SK-MEL-5 (cell line): ENCODE measurements at places on chromosomes 12 and 14.
A peak's percentile ranks its signal among the peaks of the same experiment; 100 is the strongest.

DNA sequence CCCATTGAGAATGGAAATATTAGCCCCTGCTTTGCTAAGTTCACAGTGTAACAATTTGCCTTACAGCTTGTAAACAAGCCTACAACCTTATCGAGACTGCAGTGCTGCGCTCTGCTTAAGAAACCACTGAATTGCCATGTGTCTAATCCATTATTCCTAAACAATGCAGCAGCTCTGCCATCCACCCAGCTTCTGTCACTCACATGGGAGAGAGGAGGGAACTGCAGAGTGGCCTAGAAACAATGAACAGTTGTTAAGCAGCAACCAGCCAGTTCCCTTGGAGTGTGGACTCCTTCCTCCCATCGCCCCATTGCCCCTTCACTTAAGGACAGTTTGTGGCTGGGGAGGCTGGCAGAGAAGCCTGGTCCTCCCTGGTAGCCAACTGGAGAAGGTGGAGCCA is 42.9 kb downstream of the TESPA1 start:
- no peak for DNase-seq

DNA sequence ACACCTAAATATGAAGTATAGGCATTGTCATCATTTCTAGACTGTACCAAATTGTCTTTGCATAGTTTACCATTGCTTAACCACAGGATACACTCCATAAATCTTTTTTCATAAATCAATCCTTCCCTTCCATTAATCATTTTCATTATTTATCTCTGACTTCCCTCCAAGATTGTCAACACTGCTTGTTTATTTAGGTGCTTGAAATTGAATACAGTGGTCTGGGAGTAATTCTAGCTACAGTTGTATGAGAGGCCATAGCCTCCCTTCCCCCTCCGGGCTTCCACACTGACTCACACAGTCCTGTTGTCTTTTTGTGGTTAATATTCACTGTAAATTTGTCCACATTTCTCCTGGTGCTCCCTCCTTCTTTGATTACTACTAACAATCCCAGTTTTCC is 114.2 kb upstream of the ARID2 start:
- peak; percentile 25 for DNase-seq

DNA sequence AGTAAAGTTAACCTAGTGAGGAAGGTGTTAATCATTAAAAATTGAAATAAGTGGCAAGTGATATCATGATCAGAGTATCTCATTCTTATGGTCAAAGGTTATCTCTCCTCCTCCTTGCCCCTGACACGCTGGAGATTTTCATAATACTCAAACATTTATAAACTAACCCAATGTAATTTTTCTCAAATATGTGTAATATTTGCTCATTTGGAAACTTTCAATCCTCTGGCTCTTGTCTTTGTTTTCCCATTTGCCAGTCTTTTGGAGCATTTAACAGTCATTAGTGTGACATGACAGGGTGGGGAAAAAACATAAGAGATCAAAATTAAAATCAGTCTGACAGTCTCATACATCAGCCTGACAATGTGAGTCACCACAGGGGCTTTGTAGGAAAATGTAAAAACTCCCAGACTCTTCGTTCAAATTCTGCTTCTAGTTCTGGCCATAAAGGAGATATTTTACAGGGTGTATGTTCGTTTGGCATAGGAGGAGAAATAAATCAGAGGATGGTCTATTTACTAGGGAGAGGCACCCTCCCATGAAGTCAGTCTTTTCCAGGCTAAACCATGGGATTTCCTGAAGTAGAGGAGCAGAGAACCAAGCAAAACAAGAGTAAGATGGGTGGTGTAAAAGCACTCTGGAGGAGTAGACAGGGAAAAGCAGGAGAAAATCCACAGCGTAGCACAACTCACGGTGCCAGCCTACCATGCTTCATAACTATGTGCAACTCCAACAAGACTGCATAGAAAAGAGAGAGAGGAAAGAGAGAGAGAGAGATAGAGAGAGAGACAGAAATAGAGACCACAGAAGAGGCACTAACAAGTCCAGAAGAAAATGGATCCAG is 369.2 kb upstream of the PDE3A start:
- DNase-seq: no peak

DNA sequence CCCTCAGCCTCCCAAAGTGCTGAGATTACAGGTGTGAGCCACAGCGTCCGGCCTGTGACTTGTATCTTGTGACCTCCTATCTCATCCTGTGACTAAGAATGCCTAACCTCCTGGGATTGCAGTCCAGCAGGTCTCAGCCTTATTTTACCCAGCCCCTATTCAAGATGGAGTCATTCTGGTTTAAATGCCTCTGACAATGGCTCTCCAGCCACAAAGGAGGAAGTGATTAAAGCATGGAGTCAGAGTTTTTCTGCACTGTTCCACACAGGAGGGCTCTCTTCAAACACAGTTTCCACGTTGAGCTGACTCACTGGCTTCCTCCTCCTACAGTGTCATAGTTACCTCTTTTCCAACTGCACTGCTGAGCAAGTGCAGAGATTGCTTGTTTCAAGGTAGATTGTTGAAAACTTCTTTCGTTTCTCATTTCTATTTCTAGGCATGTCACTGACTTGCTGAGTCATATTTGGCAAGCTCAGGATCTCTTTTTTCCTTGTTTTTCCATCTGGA is 383.8 kb downstream of the PCNX1 start:
- DNase-seq: no peak

DNA sequence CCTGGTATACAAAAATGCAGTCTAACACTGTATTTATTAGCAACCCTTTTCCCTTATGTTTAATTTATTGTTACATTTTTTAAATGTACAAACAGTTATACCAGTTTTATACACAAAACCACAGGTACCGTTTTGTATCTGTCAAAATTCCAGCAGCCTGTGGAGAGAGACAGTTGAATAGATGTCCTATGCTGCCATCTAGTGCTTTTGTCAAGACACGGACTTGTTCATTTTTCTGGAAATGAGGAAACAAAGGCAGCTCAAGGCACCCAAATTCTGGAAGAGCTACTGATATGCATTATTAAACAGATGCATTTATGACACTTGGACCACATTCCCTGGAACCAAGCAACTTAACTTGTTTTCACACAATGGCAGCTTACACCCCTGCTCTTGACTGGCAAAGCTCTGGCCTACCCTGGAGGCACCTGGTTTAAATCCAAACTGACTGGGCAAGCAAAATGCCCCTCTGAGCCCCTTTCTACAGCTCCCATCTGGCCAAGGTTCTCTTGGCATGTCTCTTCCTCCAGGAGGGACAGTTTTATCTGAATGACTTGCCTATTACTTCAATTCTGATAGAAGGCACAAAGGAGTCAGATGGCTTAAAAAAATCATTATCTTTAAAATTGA is 286.9 kb upstream of the PRKD1 start:
- DNase-seq: peak; percentile 62

GRCh38 chr12:47778881-47779280 is 5.8 kb downstream of the SLC48A1 start:
- no peak for DNase-seq

DNA sequence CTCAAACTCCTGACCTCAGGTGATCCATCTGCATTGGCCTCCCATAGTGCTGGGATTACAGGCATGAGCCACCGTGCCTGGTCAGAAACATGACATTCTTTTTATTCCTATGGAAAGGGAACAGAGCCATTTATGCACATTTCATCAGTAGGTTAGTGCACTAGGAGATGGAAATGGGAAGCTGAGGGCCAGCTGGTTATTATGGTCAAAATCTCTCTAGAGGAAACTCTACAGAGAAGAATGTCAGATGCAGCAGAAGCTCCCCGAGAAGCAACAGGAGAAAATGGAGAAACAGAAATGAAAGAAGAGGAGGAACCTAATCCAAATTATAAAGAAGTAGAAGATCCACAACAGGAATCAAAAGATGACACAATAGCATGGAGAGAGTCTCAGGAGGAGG is 2.7 kb downstream of the CFAP251 start:
- DNase-seq: no peak

DNA sequence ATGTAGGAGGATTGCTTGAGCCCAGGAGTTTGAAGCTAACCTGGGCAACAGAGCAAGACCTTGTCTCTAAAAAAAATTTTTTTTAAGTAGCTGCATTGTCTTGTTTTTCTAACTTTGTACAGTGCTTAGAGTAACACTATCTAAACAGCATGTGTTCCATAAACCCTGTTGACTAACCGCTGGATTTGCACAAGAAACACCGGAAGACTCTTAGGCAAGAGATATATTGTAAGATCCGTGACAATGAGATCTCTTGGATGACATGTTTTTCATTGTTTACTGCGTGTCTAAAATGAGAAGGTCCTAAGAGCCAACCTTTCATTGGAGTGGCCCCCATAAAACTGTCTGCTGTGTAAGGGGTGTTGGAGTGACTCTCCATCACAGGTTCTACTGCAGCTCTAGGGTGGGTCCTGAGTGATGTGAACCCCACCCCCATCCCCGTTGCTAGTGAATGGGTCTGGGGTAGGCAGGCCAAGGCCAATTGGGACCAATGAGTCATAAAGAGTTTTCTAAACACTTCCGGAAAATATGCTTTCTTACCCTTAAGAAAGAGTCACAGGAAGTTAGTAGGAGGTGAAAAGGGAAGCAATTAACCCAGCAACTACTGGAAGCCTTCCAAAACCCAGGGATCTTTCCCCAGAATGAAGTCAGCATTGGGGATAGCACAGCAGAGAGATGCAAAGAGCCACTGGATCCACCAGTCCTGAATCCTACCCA is 24.3 kb upstream of the PCNX1 start:
- no peak for DNase-seq

- no peak for DNase-seq
Observed at GRCh38 chr14:43204816-43205215, 1302.3 kb downstream of the FSCB start.

- no peak for DNase-seq
Observed at GRCh38 chr14:89922031-89922907, 32.3 kb downstream of the EFCAB11 start.

GRCh38 chr12:104022786-104023185 is 27.2 kb downstream of the GLT8D2 start:
- DNase-seq: no peak

DNA sequence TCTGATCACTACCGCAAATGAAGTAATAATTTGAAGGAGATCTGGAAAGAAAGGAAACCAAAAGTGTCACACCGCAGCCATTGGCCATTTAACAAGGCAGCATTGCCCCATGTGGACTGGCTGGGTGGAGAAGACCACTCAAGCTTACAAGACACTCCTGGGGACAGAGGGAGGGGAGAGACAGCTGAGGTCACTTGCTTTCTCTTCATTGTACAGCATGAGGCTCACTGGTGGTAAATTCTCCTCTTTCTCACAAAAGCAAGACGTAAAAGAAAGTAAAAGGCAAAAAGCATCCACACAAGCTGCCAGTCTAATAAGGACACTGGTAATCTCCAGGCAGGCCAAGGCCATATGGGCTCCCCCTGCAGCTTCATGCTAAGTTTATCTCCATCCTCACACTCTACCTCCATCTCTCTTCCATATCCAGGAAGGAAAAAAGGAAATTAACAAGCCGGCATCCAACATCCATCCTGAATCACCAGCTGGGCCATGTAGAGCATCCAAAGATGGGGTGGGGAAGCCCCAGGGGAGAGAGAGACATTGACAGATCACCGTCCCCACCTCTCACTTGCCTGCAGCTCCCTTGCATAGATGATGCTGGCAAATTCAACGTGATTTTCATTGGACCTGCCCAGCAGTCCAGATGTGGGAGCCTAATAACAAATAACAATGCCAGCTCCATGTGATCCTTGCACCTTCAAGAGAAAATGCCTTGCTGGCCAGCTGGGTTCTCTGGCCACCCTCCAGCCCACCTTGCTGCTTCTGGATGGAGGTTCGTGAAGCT is 100.6 kb downstream of the DPF3 start:
- no peak for DNase-seq

DNA sequence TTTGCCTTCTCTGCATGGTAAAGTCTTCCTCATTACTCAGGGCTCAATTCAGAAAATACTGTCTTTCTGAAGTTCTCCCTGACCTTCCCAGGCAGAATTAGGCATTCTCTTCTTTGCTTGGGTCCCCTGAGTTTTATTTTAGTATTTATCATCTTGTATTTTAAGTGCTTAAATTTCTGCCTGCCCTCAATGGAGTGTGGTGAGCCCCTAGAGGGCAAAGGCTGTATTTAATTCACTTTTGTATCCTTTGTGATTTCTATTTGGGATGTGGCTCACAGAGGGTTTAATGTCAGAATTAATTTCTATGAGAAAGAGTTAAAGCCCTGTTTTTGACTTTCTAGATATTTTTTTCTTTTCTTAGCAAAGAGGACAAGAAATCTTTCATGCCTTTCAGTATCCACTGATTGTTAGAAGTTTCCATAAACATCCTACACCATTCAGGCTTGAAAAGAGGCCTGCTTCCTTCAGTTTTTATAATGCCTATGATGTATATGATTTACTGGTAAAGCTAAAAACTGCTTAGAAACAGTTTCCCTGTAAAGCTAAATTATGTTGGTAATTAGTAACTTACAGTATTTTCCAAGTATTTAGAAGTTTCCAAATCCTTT is 55.6 kb upstream of the PTPRB start:
- DNase-seq: peak; percentile 50

- no peak for DNase-seq
Observed at GRCh38 chr12:106064721-106065021, 74.1 kb downstream of the NUAK1 start.

- no peak for DNase-seq
Observed at GRCh38 chr12:131984334-131984733, 34.6 kb downstream of the EP400 start.

DNA sequence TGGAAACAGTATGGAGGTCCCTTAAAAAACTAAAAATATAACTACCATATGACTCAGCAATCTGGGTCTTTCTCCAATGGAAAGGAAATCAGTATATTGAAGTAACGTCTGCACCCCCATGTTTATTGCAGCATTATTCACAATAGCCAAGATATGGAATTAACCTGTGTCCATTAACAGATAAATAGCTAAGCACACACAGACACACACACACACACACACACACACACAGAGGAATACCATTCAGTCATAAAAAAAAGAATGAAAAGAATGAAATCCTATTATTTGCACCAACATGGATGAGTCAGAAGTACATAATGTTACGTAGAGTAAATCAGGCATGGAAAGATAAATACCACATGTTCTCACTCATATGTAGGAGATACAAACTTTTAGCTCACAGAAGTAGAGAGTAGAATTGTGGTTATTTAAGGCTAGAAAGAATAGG is 4.7 kb downstream of the KLRK1 start:
- DNase-seq: no peak

DNA sequence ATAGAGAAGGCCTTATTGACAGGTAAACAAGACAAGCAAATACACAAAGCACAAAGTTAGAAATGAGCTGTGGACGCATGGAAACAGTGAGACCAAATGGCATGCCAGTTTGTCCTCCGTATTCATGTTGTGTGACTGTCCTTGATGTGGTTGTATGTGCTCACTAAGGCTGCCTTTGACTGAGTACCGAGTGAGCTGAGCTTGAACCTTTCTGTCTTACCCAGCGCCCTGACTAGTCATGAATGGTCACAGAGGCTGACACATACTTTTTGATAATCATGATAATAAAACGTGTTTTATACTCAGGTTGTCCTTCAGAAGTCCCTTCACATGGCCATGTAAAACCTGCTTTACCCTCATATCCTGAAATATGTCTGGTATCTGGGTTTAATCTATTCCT is 553 bp upstream of the CATSPERB start:
- no peak for DNase-seq
